ENCODE measurements at places on chromosomes 5 and 9.

DNA sequence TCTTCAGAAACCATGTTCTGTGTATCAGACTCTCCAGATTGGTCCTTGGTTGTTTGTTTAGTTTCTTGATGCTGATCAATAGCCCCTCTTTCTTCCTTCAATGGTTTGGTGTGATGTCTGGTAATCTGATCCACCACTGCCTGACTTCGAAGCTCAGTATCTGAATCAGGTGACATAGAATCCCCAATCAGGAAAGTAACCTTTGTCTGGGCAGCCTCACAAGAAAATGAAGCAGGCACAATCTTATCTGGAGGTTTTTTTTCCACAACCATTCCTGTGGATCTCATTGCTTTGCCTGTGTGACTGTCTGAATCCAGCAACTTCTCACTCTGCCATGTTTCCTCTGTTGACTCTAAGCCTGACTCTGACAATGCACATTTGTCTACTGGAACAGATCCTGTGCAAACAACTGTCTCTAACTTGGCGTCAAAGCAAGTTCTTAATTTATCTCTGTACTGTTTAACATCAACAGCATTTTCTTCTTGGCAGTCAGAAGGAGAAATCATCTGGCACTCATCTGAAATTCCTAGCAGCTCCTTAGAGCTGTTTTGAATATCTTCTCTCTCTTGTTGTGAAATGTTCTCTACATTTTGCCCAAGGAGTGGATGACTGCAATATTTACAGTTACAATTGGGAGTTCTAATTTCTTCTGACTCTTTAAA lies 37.1 kb upstream of the RAPGEF6 start:
- DNase-seq, result no peak

DNA sequence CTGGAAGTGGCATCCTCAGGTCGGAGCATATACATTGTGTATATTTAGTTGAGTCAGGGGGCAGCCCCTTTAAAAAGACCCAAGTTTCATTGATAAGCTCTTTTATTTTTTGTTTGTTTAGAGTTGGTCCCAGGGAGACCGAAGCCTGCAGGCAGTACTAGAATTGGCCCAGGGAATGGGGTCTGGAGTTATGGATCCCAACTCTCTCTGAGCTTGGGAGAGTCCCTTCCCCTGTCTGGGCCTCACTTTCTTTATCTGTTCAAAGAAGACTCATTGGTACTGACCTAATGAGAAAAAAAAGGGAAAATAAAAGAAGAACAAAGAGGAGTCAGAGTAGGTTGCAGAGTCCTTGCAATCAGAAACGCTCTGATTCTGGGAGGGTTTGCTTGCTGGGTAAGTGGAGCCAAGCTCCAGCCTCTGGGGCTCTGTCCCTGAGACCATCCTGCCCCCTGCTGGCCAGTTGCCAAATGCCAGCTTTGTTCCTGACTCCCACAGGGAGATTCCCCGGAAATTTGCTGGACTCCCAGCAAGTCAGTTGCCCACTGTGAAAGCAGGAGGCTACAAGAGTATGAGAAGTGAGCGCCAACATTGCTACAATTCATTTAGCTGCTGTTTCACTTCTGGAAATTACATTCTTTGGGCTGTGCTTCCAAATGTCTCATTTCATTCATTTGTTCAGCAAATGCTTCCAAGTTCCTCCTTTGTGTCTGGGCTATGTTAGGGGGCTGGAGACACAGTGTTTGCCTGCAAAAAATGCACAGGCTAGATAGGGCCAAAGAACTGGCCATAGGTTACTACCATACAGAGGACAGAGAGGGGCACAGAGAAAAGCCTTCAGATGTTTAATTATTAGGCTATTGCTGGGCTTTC lies 156.2 kb downstream of the MELK start:
- peak; percentile 88 for DNase-seq

DNA sequence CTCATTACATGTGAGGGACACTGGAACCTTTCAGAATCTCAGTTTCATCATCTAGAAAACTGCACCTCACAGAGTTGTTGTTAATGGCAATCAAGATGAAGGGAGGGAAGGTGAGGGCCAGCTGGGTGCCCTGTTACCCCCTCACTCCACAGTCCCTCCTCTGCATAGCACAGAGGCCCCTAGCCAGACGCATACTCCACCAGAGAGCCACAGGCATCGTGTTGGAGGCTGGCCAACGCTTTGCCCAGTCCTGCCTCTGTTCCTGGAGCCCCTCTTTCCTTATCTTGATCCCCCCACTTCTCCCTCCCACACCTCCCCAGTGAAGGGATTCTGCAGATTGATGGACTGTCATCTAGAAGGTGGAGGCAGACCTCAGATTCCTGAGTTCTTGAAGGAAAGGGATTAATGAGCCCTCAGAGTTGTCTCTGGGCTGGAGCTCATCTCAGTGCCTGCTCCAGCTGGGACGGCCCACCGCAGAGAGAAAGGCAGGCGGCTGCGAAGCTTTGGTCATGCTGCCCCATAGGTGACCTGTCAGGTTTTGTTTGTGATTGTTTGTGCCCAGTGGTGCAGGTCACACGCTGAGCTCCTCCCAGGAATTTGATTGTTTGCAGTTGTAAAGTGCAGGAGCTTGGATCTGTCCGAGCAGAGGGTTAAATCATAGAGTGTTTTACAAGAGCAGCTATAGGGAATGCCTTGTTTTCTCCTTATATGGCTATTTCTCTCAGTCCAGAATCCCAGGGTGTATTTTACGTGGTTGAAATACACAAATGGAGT lies 487.3 kb downstream of the CCDC171 start:
- no peak for DNase-seq

DNA sequence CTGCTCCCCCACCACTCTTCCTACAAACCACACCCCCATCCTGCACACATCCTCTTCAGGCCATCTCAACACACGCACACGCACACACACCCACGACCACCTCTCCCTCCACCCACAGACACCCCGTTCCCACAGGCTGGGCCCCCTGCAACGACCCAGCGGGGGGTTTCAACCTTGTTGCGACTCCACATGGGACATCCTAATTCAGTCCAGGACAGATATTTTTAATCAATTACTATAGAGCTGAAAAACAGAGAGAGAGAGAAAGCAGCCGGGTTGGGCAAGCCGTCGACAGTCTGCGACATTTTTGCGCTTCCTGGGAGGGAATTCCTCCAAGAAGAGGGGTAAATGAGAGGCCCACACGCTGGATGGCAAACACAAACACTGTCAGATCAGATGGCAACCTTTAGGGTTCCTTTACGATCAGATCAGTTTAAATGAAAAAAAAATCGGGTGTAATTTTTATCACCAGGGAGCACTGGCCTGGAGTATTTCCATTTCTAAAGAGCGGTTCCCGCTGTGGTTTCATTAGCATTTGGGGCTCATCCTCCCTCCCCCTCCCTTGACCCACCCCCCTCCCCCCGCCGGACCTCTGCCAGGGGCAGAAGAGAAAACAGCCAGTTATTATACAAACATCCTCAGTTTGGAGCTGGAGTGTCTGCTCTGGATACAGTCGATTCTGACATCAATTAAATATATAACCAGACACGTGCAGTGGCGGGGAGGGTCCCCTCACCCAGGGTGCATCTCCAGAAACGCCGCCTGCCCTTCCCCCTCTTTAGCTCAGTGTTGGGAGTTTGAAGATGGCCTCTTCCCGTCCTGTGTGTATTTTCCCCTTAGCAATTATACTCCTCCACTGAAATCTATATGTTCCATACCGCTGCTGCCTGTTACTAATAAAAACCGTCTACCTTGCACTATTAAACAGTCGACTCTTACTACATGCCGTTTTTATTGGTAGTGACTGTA lies 2.3 kb upstream of the IRX2 start:
- no peak for DNase-seq

DNA sequence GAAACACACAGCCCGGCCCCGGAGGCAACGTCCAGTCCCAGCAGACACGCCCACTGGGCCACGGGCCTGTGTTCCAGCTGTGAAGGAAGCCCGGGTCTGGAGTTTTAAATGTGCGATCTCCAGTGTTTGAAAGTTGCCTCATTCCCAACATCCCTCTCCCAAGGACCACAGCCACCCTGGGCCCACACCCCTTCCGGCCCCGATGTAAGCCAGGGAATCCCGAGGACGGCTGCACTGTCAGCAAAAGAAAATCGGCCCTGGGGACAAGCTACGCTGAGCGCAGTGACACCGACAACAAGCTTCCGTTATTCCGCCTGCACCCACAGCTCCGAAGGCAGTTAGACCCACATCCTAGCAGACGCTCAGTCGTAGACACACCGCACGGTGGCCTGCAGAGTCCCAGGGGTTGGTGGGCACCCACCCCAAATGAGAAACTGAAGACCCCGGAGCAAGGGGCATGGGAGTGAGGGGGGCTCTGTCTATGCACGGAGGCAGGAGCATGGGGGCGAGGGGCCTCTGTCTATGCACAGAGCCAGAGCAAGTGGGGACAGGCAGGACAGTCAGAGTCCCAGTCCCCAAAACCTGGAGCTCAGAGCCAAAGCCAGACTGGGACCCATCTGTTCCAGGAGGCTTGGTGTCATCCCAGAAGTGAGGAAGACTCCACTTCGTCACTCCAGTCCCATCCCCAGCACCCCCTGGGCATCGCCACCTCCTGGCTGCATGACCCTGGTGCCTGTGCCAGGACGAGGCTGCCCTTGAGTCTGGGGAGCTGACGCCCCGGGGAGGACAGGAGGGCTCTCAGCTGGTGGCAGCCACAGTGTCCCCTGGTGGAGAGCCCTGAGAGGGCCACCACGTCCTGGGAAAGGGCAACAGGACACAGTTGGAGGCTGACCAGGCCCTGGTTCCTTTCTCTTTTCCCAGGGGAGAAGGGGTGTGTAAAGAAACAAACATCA lies 23.4 kb downstream of the GLT6D1 start:
- DNase-seq, result peak; percentile 11

DNA sequence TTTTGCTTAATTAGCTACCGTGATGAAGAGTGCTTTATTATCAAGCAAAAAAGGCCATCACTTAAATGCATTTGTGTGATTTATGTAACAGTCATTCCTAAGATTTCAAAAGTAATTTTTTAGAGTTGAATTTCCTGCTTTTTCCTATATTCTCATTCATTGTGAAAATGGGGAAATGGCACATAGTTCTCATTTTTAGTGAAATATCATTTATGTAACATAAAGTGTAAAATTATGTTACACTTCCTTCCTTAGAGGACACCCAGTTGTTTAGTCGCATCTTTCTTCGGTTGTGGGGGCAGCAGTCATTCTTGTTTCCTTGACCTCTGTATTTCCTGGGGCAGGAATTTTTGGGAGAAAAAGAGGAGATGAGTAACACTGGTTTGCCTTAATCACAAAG lies 142.8 kb downstream of the MAST4 start:
- no peak for DNase-seq

DNA sequence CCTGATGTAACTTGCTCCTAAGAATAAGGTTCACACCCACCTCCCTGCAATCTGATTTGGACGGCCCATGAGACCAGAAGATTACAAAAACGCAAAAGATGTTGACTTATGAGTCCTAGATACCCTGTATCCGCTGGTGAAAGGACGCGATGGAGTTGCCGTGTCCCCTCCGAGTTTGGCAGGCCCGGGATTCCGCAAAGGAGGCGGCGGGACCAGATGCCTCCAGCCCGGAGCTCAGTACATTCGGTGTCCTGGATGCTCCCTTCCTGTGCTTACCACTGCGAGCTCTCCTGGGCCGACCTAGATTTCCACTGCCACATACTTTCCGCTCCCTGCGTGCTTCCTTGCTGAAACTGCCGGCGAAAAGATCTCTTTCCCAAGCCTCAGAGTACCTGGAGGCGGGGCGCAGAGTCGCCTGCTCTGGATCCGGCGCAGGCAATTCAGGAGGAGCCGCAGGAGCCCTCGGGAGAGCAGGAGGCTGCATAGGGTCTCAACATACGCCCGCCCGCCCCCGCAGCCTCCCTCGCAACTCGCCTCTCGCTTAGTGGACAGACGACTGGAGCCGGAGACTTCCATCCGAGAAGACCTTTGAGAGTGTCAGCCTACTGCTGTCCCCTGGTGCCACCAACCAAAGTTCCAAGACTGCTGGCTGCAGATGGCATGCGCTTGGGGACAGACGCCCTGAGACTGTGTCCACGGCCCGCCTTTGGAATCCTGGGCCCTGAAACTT lies 39.8 kb downstream of the ANXA2R start:
- no peak for DNase-seq

- DNase-seq, result no peak
Observed at GRCh38 chr9:129939431-129939830, 103.6 kb downstream of the FNBP1 start.

GRCh38 chr9:4662989-4663792 lies 1.1 kb downstream of the PLPP6 start:
- no peak for DNase-seq

GRCh38 chr5:133130387-133131118 lies 78.7 kb downstream of the HSPA4 start:
- peak; percentile 41 for DNase-seq

- DNase-seq, result no peak
Observed at GRCh38 chr5:87151547-87151946, 116.1 kb upstream of the RASA1 start.

GRCh38 chr9:14992516-14992915 lies 82.3 kb upstream of the FREM1 start:
- no peak for DNase-seq

DNA sequence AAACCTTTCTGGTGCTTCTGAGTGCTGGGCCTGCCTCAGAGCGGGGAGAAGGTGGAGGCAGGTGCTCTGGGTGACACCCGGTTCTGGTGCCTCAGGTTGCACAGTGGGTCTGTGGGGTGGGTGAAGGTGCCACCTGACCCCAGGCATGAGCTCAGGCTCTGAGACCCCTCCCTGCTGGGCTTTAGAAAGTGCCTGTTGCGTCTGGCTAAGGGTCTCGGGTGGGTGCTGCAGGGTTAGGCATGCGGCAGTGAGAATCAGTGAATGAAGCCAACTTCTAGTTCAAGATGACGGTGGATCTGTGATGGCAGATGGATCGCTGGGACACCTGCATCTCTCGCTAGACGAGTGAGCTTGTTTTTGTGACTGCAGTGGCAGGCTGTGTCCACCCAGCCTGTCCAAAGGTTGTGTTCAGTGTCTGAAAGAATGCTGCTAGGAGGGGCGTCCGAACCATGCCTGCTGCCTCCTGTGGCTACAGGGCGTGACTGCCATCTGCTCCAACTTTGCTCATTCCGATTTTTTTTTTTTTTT lies 5.0 kb downstream of the SQSTM1 start:
- DNase-seq, result no peak

DNA sequence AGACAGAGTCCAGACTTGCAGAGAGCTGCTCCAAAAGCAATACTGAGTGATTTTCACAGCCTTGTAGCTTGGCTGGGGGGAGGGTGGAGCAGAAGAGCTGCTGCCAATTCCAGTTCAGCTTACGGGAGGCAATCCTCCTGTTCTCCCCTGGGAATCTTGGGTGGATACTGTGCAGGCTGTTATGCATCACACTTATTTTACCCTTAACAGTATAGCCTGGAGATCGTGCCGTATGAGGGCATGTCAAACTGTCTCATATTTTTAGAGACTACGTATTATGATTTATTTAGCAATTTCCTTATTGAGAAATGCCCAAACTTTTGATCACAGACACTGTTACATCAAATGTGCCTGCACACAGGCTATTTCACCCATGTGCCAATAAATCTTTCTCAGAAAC lies 85.2 kb downstream of the BASP1 start:
- no peak for DNase-seq

DNA sequence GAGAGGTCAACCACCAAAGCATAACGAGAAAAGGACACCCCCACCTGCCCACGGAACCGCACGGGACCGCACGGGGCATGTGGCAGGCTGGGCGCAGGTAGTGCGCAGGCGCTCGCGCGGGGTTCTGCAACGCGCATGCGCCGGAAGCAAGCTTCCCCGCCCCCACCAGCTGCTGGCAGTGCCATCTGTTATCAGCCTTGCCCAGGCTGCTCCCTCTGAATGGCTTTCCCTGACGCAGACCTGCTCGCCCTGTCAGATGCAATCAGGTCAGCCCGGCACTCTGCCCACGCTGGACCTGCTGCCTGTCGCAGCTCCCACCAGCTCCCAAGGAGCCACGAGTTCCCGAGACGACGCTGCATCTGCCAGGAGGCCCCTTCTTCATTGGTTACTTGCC lies 22.8 kb downstream of the PTCH1 start:
- DNase-seq, result no peak

GRCh38 chr9:105418588-105419500 lies 29.0 kb upstream of the FSD1L start:
- DNase-seq, result no peak

Data from Peyer's patch (tissue), 4 donors.